HCT116 (cell line): ENCODE measurements at places on chromosomes 11 and 22. TPM values are rescaled to one million over a fixed set of nuclear protein-coding genes. Genes with fewer than 3 reads are reported as not detected.

The KIF18A gene
- total RNA-seq, result 50.7 TPM

GRCh38 chr11:10709299-10710086, 15.9 kb upstream of the IRAG1 start:
- H3K36me3 ChIP-seq, result no peaks in the 10 kb centered on the region
- DNase-seq, result no peak
- no peak overlapping the region for H3K27ac ChIP-seq

GRCh38 chr11:34757026-34757451, 136.1 kb downstream of the EHF start:
- no peak overlapping the region for H3K27ac ChIP-seq
- no peaks in the 10 kb centered on the region for H3K27me3 ChIP-seq
- no peak for DNase-seq
- H3K4me3 ChIP-seq, result no peak overlapping the region

The PDHX gene
- 36.6 TPM for total RNA-seq

DNA sequence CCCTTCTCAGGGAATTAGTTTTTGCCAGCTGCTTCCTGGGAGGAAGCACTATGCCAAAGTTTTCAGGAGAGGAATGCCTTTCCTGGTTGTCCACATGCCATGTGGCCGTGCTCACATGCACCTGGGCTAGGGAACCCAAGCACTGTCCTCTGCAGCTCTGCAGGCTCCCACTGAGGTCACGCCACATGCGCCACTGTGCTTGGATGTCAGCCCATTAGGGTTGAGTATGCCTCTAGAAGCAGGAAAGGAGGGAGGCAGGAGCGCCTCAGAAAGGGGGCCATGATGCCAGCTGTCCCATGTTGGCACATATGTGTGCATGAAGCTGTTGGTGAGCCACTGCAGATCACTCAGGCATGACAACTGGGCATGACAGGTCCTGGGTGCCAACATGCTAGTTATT, 81.6 kb upstream of the SUSD2 start:
- no peak overlapping the region for H3K27ac ChIP-seq
- no peak for DNase-seq
- no peaks in the 10 kb centered on the region for H3K4me1 ChIP-seq
- H3K4me3 ChIP-seq, result no peak overlapping the region
- no peaks in the 10 kb centered on the region for H3K27me3 ChIP-seq

- no peak overlapping the region for H3K4me3 ChIP-seq
- H3K36me3 ChIP-seq, result no peaks in the 10 kb centered on the region
- H3K27me3 ChIP-seq, result no peaks in the 10 kb centered on the region
- DNase-seq, result no peak
Observed at GRCh38 chr11:76230392-76230791, 24.1 kb upstream of the WNT11 start.

- H3K27ac ChIP-seq, result peak overlapping the region; percentile 55; the same call in 1 of the 2 replicates
- peaks cover 25% of the 10 kb centered on the region for H3K4me1 ChIP-seq
- DNase-seq, result no peak
- H3K36me3 ChIP-seq, result peaks cover 5% of the 10 kb centered on the region
- H3K27me3 ChIP-seq, result no peaks in the 10 kb centered on the region
- peak overlapping the region; percentile 92 for H3K4me3 ChIP-seq
Observed at GRCh38 chr22:40819599-40820140, 524 bp upstream of the SLC25A17 start.

- no peak for DNase-seq
- no peaks in the 10 kb centered on the region for H3K4me1 ChIP-seq
- no peak overlapping the region for H3K4me3 ChIP-seq
- no peak overlapping the region for H3K27ac ChIP-seq
- no peaks in the 10 kb centered on the region for H3K27me3 ChIP-seq
- no peaks in the 10 kb centered on the region for H3K36me3 ChIP-seq
Observed at GRCh38 chr11:44901786-44902185, 48.9 kb downstream of the TP53I11 start.

- peaks cover 20% of the 10 kb centered on the region; the same call in 1 of the 2 replicates for H3K27me3 ChIP-seq
- no peaks in the 10 kb centered on the region for H3K36me3 ChIP-seq
- H3K27ac ChIP-seq, result no peak overlapping the region
- H3K4me1 ChIP-seq, result no peaks in the 10 kb centered on the region
- no peak overlapping the region for H3K4me3 ChIP-seq
- no peak for DNase-seq
Observed at GRCh38 chr11:130548491-130548833, 100.0 kb downstream of the ADAMTS15 start.

The PAX6 gene
- total RNA-seq, result 5.3 TPM

DNA sequence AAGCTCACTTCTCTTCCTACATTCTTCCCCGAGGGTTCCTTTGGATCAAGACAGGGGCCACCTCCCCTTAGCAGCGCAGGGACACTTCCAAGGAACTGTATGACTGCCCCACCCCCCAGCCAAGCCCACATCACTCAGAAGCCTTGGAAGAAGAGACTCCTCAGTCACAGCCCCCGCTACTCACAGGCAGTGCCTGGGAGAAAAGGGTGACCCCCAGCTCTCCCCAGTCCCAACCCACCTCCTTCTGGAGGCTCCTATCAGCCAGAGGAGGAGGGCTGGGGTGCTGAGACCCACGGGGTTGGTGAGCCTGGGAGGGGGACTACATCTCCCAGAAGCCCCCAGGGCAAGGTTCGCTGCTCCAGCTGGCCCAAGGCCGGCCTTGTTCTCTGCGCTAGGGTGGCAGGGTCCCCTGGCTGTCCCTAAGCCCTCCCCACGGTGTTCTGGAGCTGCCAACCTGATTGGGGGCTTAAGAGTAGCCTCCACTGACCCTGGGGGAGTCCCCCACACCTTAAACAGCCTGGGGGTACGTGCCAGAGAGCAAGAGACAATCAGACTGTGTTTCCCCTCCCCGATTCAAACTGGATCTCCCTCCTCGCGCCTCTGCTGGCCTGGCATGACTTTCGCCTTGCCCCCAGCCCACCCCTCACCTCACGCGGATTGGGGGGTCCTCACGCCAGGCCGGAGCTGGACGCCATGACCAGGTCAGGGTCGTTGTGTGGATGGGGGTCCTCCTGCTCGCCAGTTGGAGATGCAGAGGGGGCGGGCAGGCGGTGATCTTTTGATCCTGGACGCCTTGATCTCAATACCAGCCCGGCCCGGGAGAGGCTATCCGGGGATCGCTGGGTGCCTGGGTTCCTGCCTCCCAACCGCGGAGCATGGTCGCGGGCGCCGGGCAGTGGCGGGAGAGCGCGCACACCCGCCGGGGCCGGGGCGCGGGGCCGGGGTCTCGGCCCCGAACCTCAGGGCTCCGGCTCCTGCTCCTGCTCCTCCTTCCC, 838 bp downstream of the BCL9L start:
- H3K27me3 ChIP-seq, result no peaks in the 10 kb centered on the region
- H3K27ac ChIP-seq, result peak overlapping the region; percentile 100
- H3K36me3 ChIP-seq, result no peaks in the 10 kb centered on the region
- peak overlapping the region; percentile 96 for H3K4me3 ChIP-seq

DNA sequence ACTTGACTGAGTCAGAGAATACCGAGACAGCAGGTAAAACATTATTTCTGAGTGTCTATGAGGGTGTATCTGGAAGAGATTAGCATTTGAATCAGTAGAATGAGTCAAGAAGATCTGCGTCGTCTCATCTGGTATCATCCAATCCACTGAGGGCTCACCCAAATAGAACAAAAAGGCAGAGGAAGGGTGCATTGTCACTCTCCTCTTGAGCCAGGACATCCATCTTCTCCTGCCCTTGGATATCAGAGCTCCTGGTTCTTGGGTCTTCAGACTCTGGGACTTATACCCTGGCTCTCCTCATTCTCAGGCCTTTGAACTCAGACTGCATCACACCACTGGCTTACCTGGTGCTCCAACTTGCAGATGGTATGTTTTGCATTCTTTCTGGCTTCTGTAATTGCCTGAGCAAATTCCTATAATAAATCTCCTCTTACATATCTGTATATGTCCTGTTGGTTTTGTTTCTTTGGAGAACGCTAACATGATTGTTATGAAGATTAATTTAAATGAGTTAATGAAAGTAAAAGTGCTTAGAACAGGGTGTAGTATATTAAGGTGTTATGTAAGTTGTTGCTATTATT, 49.3 kb downstream of the ME3 start:
- no peak overlapping the region for H3K4me3 ChIP-seq
- no peaks in the 10 kb centered on the region for H3K36me3 ChIP-seq
- H3K27ac ChIP-seq, result no peak overlapping the region
- H3K4me1 ChIP-seq, result no peaks in the 10 kb centered on the region

GRCh38 chr11:23957314-23957713, 539.5 kb upstream of the LUZP2 start:
- H3K36me3 ChIP-seq, result no peaks in the 10 kb centered on the region
- no peaks in the 10 kb centered on the region for H3K4me1 ChIP-seq
- no peak overlapping the region for H3K4me3 ChIP-seq
- no peak overlapping the region for H3K27ac ChIP-seq

- peaks cover 22% of the 10 kb centered on the region; the same call in 1 of the 2 replicates for H3K36me3 ChIP-seq
- H3K4me1 ChIP-seq, result peaks cover 11% of the 10 kb centered on the region
- no peak overlapping the region for H3K27ac ChIP-seq
- no peak for DNase-seq
- H3K27me3 ChIP-seq, result no peaks in the 10 kb centered on the region
- H3K4me3 ChIP-seq, result no peak overlapping the region
Observed at GRCh38 chr11:65325435-65325834, 8.2 kb upstream of the DPF2 start.

DNA sequence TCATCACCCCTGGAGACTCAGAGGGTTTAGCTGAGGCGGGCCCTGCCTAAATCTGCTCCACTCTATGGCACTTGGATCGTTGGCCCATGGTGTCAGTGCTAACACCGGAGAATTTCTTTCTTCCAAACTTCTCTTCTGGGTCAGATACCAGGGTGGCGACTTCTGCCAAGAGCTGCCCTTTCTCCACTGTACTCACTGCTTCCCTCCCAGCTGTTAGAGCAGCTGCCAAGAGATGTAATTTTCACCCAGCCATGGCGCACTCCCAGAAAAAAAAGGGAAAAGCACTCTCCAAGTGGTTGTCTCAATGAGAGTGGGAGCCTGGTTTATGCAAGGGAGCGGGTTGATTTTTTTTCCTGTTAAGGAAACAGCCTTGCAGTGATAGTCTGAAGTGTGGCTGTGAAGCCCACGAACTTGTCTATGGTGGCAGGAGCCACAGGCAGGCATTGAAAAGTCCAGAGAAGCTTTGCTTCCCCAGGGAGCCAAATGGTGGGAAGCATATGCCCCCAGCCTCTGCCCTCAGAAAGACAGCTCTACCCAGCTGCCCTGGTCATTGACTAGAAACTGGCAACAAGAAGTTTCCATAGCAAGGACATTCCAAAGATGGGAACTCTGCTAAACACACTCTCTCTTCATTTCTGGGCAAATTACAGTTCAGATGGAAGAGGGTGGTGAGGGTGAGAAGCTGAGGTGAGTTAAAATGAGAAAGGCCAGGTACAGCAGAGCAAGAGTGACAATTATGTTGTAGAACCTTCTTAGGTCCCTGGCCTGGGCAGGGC, 10.7 kb downstream of the PCSK7 start:
- peaks cover 17% of the 10 kb centered on the region; the same call in 1 of the 2 replicates for H3K36me3 ChIP-seq
- no peak overlapping the region for H3K4me3 ChIP-seq
- peak overlapping the region; percentile 52 for H3K27ac ChIP-seq
- no peak for DNase-seq

GRCh38 chr11:1532014-1532586, 40.0 kb downstream of the DUSP8 start:
- H3K27me3 ChIP-seq, result no peaks in the 10 kb centered on the region
- no peak overlapping the region for H3K27ac ChIP-seq
- H3K36me3 ChIP-seq, result no peaks in the 10 kb centered on the region

GRCh38 chr11:71999362-71999761, 653 bp downstream of the IL18BP start:
- peaks cover 9% of the 10 kb centered on the region for H3K36me3 ChIP-seq
- H3K4me3 ChIP-seq, result no peak overlapping the region
- no peaks in the 10 kb centered on the region for H3K27me3 ChIP-seq
- no peak overlapping the region for H3K27ac ChIP-seq
- no peak for DNase-seq

The NRXN2 gene
- total RNA-seq, result 1.5 TPM

- no peaks in the 10 kb centered on the region for H3K27me3 ChIP-seq
- H3K27ac ChIP-seq, result no peak overlapping the region
- no peak for DNase-seq
- H3K4me1 ChIP-seq, result no peaks in the 10 kb centered on the region
- H3K36me3 ChIP-seq, result no peaks in the 10 kb centered on the region
- no peak overlapping the region for H3K4me3 ChIP-seq
Observed at GRCh38 chr11:132858223-132858622, 674.1 kb downstream of the OPCML start.

DNA sequence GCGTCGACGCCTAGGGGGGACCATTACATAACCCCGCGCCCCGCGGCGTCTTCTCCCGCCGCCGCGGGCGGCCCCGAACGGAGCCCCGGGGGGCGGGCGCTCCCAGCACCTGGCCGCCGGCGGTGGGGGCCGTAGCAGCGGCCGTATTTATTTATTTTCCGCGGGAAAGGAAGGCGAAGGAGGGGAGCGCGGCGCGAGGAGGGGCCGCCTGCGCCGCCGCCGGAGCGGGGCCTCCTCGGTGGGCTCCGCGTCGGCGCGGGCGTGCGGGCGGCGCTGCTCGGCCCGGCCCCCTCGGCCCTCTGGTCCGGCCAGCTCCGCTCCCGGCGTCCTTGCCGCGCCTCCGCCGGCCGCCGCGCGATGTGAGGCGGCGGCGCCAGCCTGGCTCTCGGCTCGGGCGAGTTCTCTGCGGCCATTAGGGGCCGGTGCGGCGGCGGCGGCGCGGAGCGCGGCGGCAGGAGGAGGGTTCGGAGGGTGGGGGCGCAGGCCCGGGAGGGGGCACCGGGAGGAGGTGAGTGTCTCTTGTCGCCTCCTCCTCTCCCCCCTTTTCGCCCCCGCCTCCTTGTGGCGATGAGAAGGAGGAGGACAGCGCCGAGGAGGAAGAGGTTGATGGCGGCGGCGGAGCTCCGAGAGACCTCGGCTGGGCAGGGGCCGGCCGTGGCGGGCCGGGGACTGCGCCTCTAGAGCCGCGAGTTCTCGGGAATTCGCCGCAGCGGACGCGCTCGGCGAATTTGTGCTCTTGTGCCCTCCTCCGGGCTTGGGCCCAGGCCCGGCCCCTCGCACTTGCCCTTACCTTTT, at the start of gene EP300:
TSS of gene EP300 (plus strand) at position 570 of the 795 bp plus-strand sequence. CDS start 413 bp downstream, outside the sequence.
- peaks cover 17% of the 10 kb centered on the region; the same call in 1 of the 2 replicates for H3K36me3 ChIP-seq
- peak within 1 kb of the TSS; percentile 66 for H3K4me3 ChIP-seq
- DNase-seq, result peak; percentile 40
- no peaks in the 10 kb centered on the region for H3K27me3 ChIP-seq

The SPON1 gene
- total RNA-seq, result 0.17 TPM

- H3K27ac ChIP-seq, result peak overlapping the region; percentile 19; the same call in 1 of the 2 replicates
- H3K4me1 ChIP-seq, result peaks cover 60% of the 10 kb centered on the region
- no peaks in the 10 kb centered on the region for H3K27me3 ChIP-seq
- H3K36me3 ChIP-seq, result peaks cover 3% of the 10 kb centered on the region; the same call in 1 of the 2 replicates
- H3K4me3 ChIP-seq, result no peak overlapping the region
Observed at GRCh38 chr11:122097419-122098001, 18.5 kb downstream of the BLID start.

GRCh38 chr22:45290410-45290936, 5.7 kb downstream of the UPK3A start:
- peaks cover 9% of the 10 kb centered on the region; the same call in 1 of the 2 replicates for H3K4me1 ChIP-seq
- peak overlapping the region; percentile 1; the same call in 1 of the 2 replicates for H3K27ac ChIP-seq
- no peaks in the 10 kb centered on the region for H3K27me3 ChIP-seq
- peak; percentile 64 for DNase-seq
- no peaks in the 10 kb centered on the region for H3K36me3 ChIP-seq
- H3K4me3 ChIP-seq, result peak overlapping the region; percentile 29; the same call in 1 of the 2 replicates

GRCh38 chr22:30423959-30424533, 1.5 kb upstream of the MTFP1 start:
- peaks cover 76% of the 10 kb centered on the region for H3K4me1 ChIP-seq
- H3K27me3 ChIP-seq, result no peaks in the 10 kb centered on the region
- peak; percentile 99 for DNase-seq
- H3K4me3 ChIP-seq, result peak overlapping the region; percentile 82
- H3K27ac ChIP-seq, result peak overlapping the region; percentile 98
